GM12864 (cell line): ENCODE measurements at places on chromosomes 3 and 15.

- DNase-seq: no peak
Measured at GRCh38 chr3:116033516-116033915, 410.2 kb downstream of the GAP43 start.

DNA sequence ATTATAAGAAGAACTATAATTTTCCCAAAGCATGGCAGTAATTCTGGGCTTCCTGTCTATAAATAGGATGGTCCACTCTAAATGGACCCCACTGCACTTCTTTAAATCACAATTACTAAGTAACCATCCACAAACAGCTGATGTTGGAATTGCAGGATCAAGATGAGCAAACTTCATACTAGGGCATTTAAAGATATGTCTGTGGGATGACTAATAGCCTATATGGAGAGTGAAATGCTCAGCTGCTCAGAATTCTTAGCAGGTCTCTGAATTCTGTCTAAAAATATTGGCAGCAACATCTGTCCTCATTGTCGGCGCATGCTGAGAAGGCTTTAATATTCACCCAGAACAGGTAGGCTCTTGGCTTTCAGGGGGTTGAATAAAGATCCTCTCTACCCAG is 140.4 kb downstream of the SATB1 start:
- DNase-seq: no peak

DNA sequence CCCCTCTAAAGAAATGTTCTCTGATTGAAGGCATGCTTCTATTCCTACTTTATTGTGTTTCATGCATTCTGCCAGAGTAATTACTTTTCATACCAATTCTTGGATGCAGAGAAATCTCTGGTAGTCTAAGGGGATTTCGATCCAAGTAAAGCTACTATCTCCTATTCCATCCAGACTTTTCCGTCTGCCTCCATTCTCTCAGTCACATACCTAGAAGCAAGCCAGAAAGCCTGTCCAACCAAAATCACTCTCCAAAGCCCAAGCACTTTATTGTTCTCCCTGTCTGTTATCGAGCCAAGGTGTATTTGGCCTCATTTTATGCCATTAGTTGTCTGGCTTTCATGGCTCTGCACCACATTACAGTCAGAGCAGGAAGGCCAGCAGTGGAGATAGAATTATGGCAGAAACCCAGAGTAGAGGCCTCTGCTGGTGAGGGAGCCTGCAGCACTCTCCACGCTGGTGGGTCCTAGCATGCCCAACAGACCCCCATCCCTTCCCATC is 95.9 kb downstream of the SLC49A4 start:
- no peak for DNase-seq

DNA sequence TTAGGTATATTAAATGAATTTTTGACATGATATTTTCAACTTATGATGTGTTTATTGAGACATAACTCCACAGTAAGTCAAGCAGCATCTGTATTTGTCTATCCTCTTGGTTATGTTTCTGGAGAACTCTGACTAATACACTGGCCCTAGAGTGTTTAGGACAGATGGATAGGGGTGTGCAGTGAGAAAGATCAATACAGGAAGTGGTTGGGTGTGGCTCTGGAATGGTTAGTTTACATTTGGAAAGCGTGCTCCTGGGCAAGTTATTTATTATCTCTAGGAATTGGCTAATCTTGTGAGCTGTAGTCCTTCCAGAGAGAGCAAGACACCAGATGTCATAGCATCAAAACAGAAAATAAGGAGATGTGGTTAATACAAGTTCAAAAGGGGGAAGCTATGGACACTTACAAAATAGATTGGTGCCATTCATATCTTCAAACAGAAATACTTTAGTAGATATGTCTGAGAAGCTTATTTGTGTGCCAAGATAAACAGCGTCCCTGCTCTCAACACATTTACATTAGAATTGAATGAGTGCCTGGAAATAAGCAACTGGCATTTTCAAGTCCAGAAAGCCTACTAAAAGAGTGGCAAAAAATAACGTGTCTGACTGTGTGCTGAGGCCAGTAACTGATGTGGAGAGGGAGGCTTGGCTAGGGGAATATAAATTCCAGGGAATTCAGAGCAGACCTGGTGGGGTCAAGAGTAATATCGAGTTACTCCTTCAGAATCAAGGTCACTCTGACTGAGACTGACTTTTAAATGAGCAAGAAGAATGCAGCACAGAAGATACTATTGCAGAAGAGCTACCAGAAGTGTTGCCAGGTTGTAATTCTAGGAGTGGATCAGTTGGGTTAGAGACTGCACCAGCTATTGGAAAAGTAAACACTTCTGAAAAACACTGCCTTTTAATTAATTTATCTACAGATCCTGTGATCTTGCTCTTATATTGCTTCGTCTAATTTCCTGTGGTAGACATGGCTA is 33.4 kb upstream of the PLAAT1 start:
- no peak for DNase-seq

DNA sequence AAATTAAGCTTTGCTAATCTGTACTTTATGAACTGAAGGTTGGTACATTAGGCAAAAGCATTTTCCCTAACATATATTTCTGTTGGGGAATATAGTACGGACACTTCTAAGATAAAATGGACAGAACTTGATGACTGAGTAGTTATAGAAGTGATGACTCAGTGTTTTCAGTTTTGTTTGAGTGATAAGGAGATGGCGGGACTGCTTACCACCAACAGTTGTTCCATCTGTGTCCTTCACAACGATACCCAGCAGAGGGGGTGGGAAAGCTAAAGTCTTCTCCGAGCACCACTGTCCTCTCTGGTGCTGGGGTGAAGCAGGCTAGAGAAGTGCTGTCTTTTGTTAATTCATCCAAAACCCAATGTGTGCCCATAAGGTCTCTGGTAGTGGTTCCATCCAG is 195.8 kb downstream of the CD47 start:
- DNase-seq: no peak

- DNase-seq: no peak
Measured at GRCh38 chr15:77769700-77770099, 137.0 kb upstream of the LINGO1 start.

DNA sequence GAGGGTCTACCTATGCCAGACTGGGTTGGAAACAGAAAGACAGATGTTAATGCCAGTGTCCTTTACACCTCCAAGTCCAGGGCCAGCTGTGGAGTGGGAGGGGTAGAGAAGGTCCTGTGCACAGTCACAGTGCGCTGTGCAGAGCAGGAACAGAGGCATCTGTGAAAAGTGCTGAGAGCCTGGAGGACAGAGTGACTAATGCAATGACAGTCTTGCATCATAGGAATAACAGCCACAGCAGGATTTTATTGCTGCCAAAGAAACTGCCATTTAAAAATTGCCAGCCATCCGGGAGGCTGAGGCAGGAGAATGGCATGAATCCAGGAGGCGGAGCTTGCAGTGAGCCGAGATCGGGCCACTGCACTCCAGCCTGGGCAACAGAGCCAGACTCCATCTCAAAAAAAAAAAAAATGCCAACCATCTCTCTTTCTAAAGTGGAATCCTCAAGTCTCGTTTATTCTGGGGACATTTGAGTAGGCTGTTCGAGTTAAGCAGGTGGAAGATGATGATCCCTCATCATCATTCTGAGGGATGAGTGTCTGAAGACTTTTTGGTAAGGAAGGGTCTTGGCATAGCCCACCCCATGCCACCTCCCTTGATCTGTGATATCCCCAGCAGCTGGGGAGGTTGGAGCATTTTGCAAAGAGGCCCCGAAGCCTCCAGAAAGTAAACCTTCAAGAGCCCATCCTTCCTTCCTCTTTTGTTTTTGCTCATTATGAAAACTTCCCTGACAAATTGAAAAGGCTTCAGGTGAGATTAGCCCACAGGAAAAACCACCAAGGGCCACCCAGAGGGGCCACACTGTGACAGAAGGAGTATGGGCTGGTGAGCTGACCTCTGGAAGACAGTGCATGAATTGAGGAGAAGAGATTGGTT is 7.7 kb downstream of the CCR2 start:
- DNase-seq: no peak

DNA sequence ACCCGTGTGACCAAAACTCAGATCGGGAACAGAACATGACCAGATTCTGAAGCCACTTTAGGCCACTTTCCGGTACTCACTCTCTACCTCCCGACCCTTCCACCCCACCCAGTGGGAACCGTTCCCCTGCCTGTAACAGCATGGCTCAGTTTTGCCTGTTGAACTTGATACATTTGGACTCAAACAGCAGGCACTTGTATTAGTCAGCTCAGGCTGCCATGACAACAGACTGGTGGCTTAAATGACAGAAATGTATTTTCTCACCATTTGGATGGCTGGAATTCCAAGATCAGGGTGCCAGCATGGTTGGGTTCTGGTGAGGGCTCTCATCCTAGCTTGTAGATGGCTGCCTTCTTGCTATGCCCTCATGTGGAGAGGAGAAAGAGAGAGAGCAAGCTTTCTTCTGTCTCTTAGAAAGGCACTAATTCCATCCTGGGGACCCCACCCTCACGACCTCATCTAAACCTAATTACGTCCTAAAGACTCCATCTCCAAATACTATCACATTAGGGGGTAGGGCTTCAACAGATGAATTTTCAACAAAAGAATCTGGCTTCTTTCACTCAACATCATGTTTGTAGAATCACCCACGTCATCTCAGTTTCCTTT is 9.3 kb upstream of the SSUH2 start:
- no peak for DNase-seq

DNA sequence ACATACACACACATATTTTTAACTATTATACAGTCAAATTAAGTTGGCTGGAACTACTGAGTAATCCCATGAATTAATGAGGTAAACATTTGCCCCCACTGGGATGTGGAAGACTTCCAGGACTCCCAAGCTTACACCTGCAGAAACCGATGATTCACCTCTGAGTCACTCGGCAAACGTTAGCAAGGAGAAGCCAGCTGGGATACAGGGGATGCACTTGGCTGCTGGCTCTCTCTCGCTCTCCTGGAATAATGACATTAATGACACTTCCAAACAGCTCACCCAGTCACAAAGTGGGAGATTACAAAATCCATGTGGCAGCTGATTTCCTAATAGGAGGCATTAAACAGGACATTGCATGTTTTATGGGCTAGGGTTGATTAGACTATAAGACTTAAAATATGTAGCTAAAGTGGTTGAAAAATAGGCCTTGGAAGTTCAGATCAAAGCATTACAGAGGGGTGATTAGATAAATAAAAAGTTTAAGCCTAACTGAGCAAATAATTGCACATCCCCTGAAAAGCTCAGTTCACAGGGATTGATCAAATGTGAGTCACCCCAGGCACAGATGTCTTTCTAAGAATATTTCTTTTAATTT is 500.9 kb downstream of the SOX2 start:
- DNase-seq: no peak

DNA sequence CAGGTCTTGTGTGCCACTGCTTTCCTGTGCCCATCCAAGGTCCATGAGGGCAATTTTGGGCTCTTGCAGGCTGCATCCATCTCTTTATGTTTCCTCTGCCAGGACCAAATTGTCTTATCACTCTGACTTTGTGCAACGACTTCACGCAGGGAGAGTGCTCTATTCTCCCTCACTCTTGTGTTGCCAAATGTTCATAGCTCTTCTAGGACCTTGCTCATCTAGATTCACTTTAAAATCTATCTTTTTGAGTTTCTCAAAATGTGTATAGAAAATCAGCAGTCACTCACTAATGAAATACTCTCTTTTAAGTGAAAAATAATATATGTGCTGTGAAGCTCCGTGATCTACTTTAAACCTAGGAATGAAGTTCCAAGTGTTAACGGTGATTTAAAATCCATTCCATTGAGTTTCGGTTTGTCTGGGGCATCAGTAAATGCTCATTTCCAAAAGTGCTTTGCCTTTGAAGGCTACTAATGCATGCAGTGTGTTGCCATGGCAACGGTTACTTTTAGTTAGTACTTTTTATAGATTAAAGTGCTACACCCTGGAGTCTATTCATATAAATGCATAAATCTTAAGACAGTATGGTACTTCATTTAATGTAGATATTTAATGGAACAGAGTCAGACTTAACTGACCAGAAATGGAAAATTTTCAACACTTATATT is 46.6 kb upstream of the GOLGA8J start:
- no peak for DNase-seq

DNA sequence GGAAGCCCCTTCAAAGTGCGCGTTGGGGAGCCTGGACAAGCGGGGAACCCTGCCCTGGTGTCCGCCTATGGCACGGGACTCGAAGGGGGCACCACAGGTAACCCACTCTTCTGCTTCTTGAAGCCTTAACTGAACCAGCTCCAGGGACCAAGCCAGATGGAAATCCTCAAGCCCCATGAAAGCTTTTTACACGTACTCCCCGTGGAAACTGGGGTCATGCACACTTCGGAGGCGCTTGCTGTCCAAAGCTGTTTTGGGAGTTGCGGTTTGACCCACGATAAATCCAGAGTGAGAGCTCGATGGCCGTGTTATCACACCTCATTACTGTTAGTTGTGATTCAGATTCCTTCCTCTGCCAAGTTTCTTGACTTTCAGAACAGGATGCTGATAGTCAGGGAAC is 47.5 kb downstream of the DNASE1L3 start:
- no peak for DNase-seq

- DNase-seq: no peak
Measured at GRCh38 chr3:146166415-146166821, 5.4 kb upstream of the PLOD2 start.

- DNase-seq: no peak
Measured at GRCh38 chr3:120163026-120163425, 68.8 kb upstream of the GSK3B start.

DNA sequence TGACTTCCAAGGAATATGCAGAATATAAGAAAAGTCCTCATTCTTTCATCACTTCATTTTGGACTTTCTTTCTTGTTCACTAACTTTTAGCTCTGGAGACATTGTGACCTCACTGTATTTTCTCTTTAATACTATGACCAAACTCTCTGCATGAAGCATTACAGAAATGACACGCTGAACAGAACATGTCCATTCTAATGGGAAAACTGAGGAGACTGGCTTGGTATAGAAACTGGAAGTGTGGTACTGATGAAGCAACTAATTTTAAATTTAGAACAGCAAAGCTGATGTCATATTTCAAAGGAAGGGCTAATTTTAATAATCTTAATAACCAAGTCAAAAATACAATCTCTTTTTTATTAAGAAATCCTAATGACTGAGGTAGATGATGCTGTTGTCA is 4.7 kb downstream of the DPH3 start:
- DNase-seq: no peak

DNA sequence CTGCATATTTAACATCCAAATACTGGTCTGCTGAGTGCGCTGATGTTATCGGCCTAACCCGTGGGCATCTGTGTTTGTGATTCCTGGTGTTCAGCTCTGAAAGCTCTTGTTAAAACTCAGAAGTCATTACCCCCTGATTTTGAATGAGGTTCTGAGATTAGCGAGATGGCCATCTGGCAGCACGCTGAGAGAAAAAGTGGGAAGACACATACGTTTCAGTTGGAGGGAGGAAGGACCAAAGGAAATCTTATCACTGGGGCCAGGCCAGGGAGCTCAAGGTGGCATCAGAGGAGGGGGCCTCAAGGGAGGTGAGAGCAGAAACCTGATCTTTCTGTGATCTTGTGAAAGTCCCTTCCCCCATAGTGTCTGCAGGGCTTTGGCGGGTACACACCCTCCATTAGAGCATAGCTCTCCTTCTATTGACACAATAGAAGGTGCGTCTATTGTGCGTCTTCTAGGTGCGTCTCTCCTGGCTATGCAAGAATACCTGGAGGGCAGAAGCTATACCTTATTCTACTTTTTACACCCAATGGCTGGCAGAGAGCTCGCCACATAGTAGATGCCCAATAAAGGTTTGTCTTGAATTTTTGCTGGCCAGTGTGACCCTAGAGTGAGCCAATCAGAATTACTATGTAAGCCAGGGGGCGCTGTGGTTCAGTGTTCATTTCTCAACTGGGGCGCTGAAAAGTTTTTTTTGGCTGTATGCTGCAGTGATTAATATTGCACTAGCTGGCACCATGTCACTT is 182.4 kb downstream of the SHQ1 start:
- DNase-seq: no peak

- DNase-seq: no peak
Measured at GRCh38 chr3:62169906-62170660, 203.3 kb downstream of the FEZF2 start.
